ENCODE measurements at places on chromosomes 11 and 22. TPM values are rescaled to one million over a fixed set of nuclear protein-coding genes. Genes with fewer than 3 reads are reported as not detected.

Gene ANO1
- total RNA-seq = 0.19 TPM

Gene ADAMTS15
- total RNA-seq = 2.3 TPM

Gene ISX
- total RNA-seq = not detected

Gene HEPHL1
- under 0.01 TPM for total RNA-seq

Gene CD6
- not detected for total RNA-seq

Gene MRGPRX3
- not detected for total RNA-seq

Gene FAM180B
- not detected for total RNA-seq

Gene PVALB
- total RNA-seq = not detected

Measured in vein endothelial cell (primary cell).